ENCODE measurements at places on chromosomes 12 and 14.

DNA sequence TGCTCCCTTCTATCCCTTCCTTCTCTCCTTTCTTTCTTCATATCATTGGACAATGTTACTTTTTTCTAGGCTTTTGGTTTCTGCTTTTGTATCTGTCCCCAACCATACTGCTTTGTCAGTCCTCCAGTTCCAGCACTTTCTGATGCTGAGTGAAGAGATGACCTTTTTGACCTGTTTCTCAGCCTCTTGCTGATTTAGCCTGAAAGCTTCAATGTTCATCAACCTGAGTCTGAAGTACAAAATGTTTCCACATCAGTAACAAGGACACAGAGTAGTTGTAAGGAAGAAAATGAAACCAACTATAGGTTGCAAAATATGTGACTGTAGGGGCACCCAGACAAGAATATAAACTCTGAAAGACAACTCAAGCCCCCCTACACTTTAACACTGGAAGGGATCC is 25.2 kb upstream of the AKAP6 start:
- DNase-seq = no peak

DNA sequence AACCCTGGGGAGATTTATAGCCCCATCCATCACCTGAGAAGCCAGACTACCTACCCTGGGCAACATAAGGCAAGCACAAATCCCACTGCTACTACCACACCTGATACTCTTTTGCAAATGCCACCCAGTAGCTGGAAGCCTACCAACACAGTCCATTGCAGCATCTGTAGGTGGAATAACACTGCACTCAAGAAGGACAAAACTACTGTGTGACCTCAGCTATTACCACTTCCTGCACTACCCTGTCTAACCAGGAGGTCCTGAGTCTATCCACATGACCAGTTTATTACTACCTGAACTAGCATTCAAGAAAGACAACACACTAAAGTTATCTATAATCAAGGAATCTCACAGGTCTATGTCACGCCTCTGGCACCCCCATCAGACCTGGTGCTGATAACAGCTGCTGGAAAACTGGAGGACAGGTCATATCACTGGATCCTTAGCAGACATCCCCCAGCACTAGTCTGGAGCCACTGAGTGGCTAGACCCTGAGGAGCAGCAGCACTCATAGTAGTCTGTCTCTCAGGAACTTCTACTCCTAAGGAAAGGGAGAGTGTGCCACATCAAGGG is 2.9 kb upstream of the CLEC1A start:
- no peak for DNase-seq

DNA sequence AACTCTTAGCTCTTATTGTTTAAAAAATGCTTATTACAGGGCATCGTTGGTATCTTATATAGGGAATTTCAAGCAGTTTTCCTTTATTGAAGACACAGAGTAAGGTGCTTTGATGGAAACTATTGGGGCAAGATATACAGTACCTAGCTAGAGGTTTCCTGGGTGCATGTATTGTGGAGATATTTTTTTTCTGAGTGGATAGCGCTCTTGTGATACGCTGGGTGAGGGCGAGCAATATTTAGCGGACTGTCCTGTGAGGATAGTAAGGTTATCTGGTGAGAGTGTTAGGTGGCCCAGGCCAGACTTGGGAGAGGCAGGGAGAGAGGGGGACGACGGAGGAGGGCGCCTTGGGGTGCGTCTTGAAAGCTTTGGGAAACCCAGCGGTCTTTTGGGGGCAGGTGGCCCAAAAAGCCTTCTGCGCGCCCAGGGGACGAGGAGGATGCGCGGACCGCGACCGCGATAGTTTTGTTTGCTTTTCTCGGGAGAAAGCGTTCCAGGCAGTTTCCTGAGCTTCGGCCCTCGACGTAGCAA is 596 bp upstream of the BICD1 start:
- DNase-seq = no peak

- DNase-seq = no peak
These were observed 706.9 kb upstream of the STXBP6 start for GRCh38 chr14:25756876-25757275.

- DNase-seq = no peak
These were observed 112.5 kb downstream of the MED13L start for GRCh38 chr12:116165036-116165425.

GRCh38 chr12:42483521-42483790 is 106.1 kb downstream of the PRICKLE1 start:
- no peak for DNase-seq

Data from stimulated activated CD8-positive, alpha-beta memory T cell treated with anti-CD3 and anti-CD28 coated beads, Interleukin-4, amount 100 ng/mL, for 4 hours (primary cell).